A549 treated with RU486 at 1 μM for 4 hours (cell line): ENCODE measurements at places on chromosomes 16 and 17. TPM values are rescaled to one million over a fixed set of nuclear protein-coding genes. Genes with fewer than 3 reads are reported as not detected.

The IL4R gene
- 37.2 to 46.4 TPM (median 39.2 TPM) in 5 replicates for total RNA-seq

The PLA2G10 gene
- total RNA-seq: 0.21 to 0.31 TPM in 2 of 5 replicates, not detected in the others

The CD7 gene
- 0.36 TPM in 1 of 5 replicates, not detected in the others for total RNA-seq

The CD300A gene
- total RNA-seq: 0.10 TPM in 1 of 5 replicates, not detected in the others

The GSDMA gene
- total RNA-seq: not detected in 5 replicates

The SLC52A1 gene
- 0.41 to 1.00 TPM (median 0.51 TPM) in 5 replicates for total RNA-seq

The CMTM4 gene
- total RNA-seq: 17.0 to 34.1 TPM (median 31.2 TPM) in 5 replicates
